CD14-positive monocyte (primary cell): ENCODE measurements at places on chromosomes 5 and 9. TPM values are rescaled to one million over a fixed set of nuclear protein-coding genes. Genes with fewer than 3 reads are reported as not detected.

Gene IFNK
- not detected for polyA plus RNA-seq

DNA sequence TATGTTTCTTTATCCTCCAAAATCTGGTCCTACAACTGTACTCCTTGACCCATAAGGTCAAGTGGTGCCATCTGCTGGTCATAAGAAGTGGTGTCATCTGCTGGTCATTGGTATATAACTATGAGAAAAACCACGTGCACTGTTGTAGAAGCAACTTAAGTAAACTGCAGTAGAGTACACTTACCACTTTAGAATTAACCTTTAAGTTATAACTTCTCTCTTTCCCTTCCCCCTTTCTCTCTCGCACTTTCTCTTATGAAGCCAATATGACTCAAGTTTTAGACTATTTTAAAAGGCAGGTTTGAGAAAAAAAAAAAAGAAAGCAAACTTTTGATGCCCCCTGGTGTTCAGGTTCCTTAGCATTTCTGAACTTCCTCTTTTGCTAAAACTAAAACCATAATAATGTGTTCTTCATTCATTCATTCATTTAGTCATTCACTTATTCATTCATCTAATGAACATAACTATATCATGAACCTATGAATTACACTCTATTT, 12.8 kb upstream of the MTAP start:
- peak; percentile 82 for DNase-seq
- H3K27me3 ChIP-seq: peaks cover 10% of the 10 kb centered on the region
- peak overlapping the region; percentile 67 for H3K4me3 ChIP-seq
- no peaks in the 10 kb centered on the region for H3K4me1 ChIP-seq
- no peaks in the 10 kb centered on the region for H3K36me3 ChIP-seq

- H3K27me3 ChIP-seq: no peaks in the 10 kb centered on the region
- H3K27ac ChIP-seq: no peak overlapping the region
- H3K4me1 ChIP-seq: peaks cover 45% of the 10 kb centered on the region
- no peak for DNase-seq
- H3K4me3 ChIP-seq: peak overlapping the region; percentile 13
Observed at GRCh38 chr5:179817470-179817840, 3.2 kb upstream of the SQSTM1 start.

Gene CLIC3
- not detected for polyA plus RNA-seq

DNA sequence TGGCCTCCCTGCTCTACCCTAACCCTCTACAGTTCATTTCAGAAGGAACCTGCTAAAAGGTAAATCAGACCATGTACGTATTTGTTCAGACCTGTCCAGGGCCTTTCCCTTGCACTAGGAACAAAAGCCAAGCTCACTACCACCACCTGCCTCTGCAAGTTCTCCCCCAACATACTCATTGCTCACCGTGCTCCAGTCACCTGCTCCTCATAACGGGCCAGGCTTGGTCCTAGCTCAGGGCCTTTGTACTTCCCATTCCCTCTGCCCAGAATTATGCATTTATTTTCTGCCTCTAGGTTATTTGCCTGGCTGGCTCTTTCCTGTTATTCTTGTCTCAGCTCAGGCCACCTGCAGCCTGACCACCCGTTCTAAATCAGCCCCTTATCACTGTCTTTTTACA, 4.8 kb upstream of the FGF1 start:
- H3K4me3 ChIP-seq: no peak overlapping the region
- DNase-seq: no peak
- no peaks in the 10 kb centered on the region for H3K36me3 ChIP-seq
- no peaks in the 10 kb centered on the region for H3K27me3 ChIP-seq

GRCh38 chr9:112012026-112012902, 115.7 kb downstream of the UGCG start:
- peak; percentile 38 for DNase-seq
- no peaks in the 10 kb centered on the region for H3K36me3 ChIP-seq
- H3K4me3 ChIP-seq: no peak overlapping the region
- H3K27ac ChIP-seq: peak overlapping the region; percentile 63
- peaks cover 29% of the 10 kb centered on the region for H3K4me1 ChIP-seq
- H3K27me3 ChIP-seq: no peaks in the 10 kb centered on the region

GRCh38 chr5:149153193-149153750, 12.0 kb downstream of the ABLIM3 start:
- DNase-seq: no peak
- H3K27ac ChIP-seq: peak overlapping the region; percentile 20
- no peaks in the 10 kb centered on the region for H3K27me3 ChIP-seq
- peaks cover 43% of the 10 kb centered on the region for H3K4me1 ChIP-seq

- no peaks in the 10 kb centered on the region for H3K36me3 ChIP-seq
- H3K27ac ChIP-seq: no peak overlapping the region
- peaks cover 9% of the 10 kb centered on the region for H3K4me1 ChIP-seq
- no peak overlapping the region for H3K4me3 ChIP-seq
- DNase-seq: no peak
- no peaks in the 10 kb centered on the region for H3K27me3 ChIP-seq
Observed at GRCh38 chr9:124834591-124834990, 18.7 kb upstream of the WDR38 start.

Gene TTC39B
- polyA plus RNA-seq: 1.6 and 5.3 TPM in 2 replicates

GRCh38 chr9:87307848-87308247, 189.8 kb upstream of the DAPK1 start:
- no peaks in the 10 kb centered on the region for H3K4me1 ChIP-seq
- no peak for DNase-seq
- no peaks in the 10 kb centered on the region for H3K36me3 ChIP-seq
- no peak overlapping the region for H3K27ac ChIP-seq
- H3K4me3 ChIP-seq: no peak overlapping the region

Gene S100Z
- polyA plus RNA-seq: 31.3 and 39.3 TPM in 2 replicates

DNA sequence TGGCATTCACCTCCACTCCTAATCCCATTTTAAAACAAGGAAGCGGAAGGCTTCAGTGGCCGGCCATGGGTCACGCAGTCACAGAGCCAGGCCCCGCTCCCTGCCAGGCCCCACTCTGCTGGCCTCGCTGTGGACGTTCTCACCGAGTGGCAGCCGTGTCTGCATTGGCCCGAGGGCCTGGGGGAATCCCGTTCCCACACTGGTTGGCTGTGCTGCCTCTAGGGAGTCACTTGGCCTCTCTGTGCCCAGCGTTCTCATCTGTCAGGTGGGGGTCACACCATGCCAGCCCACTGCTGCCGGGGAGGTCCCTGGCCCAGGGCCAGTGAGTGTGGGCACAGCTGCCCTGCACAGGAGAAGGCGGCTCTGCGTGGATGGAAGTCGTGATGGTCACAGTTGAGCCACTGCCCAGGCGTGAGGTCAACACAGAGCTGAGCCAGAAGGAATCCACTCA, 13.4 kb upstream of the SLC9A3 start:
- H3K4me1 ChIP-seq: no peaks in the 10 kb centered on the region
- no peak overlapping the region for H3K27ac ChIP-seq
- no peaks in the 10 kb centered on the region for H3K36me3 ChIP-seq
- no peak for DNase-seq
- H3K4me3 ChIP-seq: no peak overlapping the region

DNA sequence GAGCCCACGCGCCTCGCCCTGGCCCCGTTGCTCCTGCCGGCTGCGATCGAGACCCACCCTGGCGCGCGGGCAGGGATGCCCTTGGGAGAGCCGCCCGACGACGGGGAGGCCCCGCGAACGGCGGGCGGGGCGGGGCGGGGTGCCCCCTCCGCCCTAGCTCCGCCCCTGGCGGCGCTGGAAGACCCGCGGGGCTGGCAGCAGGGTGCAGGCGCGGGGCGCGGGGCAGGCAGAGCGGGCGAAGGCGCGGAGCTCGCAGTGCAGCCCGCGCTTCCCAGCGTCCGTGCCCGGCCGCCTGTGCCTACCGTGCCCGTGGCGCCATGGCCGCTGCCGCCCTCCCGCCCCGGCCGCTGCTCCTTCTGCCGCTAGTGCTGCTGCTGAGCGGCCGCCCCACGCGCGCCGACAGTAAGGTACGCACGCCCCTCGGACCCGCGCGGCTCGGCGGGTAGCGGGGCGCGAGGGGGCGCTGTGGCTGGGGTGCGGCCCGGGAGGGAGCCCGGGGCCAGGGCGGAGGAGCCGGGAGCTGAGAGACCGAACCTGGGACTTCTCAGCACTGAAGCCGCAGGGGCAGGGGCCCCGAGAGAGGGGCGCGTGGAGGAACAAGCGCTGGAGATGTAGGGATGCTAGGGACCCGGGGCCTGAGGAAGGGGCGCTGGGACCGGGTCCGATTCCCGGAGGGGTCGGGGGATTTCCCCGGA, at the start of gene OLFML2A:
Gene OLFML2A, plus strand, starts transcription at position 180 of the 695 bp plus-strand sequence. Its CDS starts 138 bp downstream, at position 318.
- H3K4me1 ChIP-seq: peaks cover 23% of the 10 kb centered on the region
- DNase-seq: peak; percentile 31
- H3K4me3 ChIP-seq: peak within 1 kb of the TSS; percentile 34
- peaks cover 11% of the 10 kb centered on the region for H3K27me3 ChIP-seq
- no peaks in the 10 kb centered on the region for H3K36me3 ChIP-seq

- no peak overlapping the region for H3K27ac ChIP-seq
- H3K27me3 ChIP-seq: no peaks in the 10 kb centered on the region
- no peaks in the 10 kb centered on the region for H3K4me1 ChIP-seq
- no peak for DNase-seq
Observed at GRCh38 chr5:63155310-63155631, 576.7 kb downstream of the LRRC70 start.

DNA sequence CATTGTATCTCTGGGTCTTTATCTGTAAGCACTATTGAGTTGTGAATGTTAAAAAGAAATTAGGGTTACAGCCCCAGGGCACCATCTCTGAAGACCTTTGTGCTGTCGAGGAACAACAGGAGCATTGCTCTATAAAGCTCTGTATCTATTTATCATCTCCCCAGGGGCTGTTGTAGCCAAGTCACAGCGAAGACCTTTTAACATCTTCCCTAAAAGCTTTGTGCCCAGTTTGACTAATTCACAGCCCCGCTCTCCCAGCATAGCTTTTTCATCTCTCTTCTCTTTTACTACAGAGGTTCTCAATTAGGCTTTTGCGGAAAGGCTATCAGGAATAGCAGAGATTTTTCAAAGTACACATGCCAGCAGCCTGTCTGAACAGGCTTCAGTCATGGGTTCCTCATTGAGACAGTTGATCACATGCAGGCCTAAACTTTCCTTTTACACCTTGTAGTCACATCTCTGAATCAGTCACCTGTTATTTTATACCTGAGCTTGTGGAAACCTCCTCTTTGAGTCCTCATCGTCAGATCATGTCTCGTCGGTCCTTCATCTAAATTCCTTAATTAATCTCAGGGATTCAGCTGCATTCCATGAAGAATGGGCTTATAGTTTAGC, 140.5 kb downstream of the NPR3 start:
- H3K27me3 ChIP-seq: no peaks in the 10 kb centered on the region
- DNase-seq: no peak
- H3K4me3 ChIP-seq: no peak overlapping the region
- no peaks in the 10 kb centered on the region for H3K4me1 ChIP-seq
- H3K36me3 ChIP-seq: no peaks in the 10 kb centered on the region

Gene FBXL7
- polyA plus RNA-seq: not detected in 2 replicates

Gene HTR4
- polyA plus RNA-seq: not detected

Gene ZNF462
- polyA plus RNA-seq: not detected

Gene TAS2R1
- not detected for polyA plus RNA-seq

- peaks cover 4% of the 10 kb centered on the region for H3K4me1 ChIP-seq
- no peak for DNase-seq
- H3K36me3 ChIP-seq: no peaks in the 10 kb centered on the region
Observed at GRCh38 chr5:65068410-65068809, 299.7 kb downstream of the CWC27 start.

DNA sequence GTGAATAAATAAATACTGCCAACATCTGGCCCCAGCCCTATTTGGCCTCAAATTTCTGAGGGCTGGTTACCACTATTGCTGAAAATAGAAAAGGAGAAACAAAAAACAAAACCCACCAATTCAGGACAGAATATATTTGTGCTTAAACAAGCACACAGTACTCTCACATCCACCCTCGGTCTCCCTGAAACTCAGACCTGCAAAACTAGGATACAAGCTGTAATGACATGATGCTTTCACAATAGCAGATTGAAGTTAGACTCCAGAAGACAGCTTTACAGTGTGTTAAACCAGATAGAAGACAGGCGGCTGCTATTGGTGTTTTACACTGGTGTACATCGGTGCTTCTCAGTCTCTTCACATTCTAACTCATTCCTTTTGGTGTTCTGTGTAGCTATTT, 214.9 kb upstream of the DMRT1 start:
- H3K27me3 ChIP-seq: no peaks in the 10 kb centered on the region
- H3K27ac ChIP-seq: no peak overlapping the region
- DNase-seq: no peak

GRCh38 chr5:179270581-179271427, 74.5 kb downstream of the ADAMTS2 start:
- no peak for DNase-seq
- no peak overlapping the region for H3K4me3 ChIP-seq
- H3K4me1 ChIP-seq: no peaks in the 10 kb centered on the region
- H3K27me3 ChIP-seq: no peaks in the 10 kb centered on the region
